SK-MEL-5 (cell line): ENCODE measurements at places on chromosomes 5 and 9.

GRCh38 chr5:6166698-6167394 is 211.5 kb downstream of the MED10 start:
- no peak for DNase-seq

DNA sequence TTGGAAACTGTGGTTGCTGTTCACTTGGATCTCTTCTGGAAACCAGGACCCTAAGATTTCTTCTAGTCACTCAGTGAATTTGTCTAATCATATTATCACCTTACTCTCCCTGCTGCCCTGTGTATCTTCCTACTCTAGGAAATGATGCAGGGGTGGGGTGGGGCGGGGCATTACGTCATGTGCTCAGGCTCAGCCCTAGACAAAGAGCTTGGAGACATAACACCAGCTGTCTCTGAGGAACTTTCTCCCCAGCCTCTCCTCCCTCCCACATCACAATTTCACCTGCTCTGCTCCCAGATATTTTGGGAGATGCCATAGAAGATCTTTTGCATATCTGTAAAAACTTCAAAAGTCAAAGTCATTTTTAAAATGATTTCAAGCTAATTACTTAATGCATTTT is 470.4 kb downstream of the ZSWIM6 start:
- DNase-seq, result no peak

DNA sequence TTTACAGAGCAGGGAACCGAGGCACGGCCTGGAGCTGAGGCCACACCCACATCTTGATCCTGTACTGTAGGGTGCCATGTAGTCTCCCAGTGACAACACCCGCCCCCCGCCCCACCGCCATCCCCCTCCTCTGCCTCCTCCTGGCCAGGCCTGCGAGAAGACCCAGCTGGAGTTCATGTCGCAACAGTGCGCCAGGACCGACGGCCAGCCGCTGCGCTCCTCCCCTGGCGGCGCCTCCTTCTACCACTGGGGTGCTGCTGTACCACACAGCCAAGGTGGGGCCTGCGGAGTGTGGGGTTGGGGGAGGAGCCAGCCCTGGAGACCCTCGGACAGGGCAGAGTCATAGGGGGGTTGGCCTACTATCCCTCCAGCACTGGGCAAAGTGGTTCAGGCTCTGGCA is 14.5 kb downstream of the ADAMTS13 start:
- DNase-seq, result no peak

DNA sequence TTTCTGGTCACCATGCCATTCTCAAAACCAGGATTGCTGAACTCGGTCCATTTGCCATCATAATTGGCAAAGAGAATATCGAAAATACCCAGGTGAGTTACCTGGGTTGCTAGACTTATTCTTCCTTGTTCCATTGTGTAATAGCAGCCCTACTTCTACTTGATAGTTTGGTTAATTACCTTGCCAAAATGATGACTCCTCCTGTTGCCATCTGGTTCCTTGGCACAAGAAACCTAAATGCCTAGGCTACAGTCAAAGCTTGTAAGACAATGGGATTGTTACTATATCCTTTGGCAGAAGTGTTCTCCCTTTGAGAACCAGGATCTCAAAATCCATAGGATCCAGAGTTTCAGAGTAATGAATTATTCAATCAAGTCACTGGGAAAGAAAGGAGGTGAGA is 373.2 kb upstream of the ACTBL2 start:
- no peak for DNase-seq

DNA sequence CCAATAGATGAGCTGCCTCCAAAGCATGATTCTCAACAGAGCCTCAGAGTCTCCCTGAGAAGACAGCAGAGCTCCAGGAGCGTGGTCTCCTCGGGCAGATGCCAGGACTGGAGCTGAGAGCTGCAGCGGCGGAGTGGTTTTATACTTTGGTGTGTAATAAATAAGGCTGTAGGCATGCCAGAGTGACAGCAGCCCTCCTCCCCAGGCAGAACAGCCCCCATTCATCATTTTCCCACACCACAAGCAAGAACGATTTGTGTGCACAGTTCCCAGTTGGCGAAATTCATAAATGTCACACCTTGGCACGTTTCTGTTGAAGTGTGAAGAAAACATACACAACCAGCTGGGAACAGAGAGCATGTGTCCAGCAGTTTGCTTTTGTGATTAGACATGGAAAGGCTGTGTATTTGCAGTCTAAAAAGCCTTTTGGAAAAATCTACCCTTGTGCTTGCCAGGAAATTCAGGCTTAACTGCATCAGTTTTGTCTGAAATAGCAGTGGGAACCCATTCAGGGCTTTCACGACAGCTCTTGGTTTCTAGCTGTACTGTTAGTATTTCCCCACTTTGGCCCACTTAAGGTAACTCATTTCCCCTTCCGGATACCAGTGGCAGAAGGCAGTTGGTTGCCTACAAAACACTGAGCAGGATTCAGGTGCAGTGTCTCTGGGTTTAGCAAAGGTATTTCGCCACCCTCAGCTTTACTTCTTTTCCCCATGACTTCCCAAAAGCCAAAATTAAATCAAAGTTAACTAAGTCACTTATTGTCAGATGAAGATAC is at the start of gene C1QTNF3:
TSS of gene C1QTNF3 (minus strand) at position 115 of the 778 bp plus-strand sequence. CDS start at position 27, 88 bp downstream.
- no peak for DNase-seq

DNA sequence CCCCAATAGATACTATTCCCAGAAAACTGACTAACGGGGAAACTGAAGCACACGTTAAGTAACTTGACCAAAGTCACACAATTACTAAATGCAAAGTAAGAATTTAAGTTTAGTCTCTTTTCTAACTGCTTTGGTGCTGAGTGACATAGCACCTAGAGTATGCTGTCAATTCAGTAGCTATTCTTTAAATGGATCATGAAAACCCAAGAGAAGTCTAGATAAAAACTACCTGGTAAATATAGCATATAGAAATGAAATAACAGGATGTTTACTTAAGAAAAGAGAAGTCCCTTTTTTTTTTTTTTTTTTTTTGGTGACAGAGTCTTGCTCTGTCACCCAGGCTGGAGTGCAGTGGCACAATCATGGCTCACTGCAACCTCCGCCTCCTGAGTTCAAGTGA is 129.2 kb downstream of the PDE4D start:
- DNase-seq, result no peak

DNA sequence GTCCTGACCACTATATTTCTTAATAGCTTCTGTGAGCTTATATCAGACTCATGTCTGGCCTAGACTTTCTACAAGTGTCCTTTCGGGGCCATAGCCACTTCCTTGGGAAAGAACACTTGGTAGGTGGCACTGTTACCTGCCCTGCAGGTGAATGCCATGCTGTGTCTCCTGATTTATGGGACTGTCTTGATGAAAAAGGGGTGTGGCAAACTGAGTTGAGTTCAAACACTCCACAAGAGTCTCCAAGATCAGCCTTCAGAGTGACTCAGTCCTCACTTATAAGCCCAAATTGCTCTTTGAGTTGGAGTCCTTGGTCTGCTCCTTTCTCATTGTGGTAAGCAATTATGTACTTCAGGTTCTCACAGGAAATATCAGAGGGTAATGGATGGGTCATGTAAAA is 9.9 kb upstream of the ANKHD1 start:
- DNase-seq, result no peak

DNA sequence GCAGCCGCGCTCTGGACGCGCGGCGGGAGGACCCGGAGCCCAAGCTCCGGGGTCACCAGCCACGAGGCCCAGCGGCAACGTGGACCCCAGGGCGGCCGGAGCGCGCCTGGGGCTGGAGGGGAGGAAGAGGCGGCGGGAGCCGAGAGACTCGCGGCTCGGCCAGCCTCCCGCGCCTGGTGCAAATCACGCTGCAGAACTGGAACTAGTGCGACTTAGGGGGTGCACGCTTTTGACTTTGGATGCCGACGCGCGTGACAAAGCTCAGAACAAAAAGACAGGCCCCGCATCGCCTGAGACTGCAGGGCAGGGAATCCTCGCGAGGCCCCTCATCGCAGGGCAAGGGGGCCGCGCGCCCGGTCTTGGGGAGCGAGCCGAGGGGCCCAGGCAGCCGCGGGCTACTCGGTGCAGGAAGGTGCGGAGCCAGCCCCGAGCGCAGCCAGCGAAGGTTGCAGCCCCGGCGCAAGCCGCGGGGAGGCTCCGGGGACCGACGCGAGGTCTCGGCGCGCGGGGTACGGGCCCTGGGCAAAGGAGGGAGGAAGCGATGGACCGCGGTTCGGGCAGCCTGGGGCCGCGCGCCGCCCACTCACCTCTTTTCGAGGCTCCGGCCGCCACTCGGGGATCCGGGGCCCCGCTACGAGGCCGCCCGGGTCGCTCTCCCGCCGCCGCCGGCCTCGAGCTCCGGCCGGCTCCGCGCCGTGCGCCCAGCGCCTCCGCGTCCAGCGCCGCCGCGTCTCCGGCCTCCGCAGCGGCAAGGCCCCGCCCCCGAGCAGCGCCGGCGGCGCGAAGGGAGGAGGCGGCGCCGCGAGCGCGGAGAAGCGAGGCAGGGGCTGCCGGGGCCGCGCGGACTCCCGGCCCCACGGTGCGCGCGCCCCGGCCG is at the start of gene GOLM1:
TSS of gene GOLM1 (minus strand) at position 735 of the 877 bp plus-strand sequence. CDS start 20,238 bp downstream, outside the sequence.
- DNase-seq, result peak; percentile 65

GRCh38 chr9:75088646-75089372 is 495 bp downstream of the OSTF1 start:
- peak; percentile 73 for DNase-seq
